ENCODE measurements at places on chromosomes 3 and 15. TPM values are rescaled to one million over a fixed set of nuclear protein-coding genes. Genes with fewer than 3 reads are reported as not detected.
A peak's percentile ranks its signal among the peaks of the same experiment; 100 is the strongest.

TMEM212 gene
- not detected for total RNA-seq

COLQ gene
- total RNA-seq = 1.1 TPM

DNA sequence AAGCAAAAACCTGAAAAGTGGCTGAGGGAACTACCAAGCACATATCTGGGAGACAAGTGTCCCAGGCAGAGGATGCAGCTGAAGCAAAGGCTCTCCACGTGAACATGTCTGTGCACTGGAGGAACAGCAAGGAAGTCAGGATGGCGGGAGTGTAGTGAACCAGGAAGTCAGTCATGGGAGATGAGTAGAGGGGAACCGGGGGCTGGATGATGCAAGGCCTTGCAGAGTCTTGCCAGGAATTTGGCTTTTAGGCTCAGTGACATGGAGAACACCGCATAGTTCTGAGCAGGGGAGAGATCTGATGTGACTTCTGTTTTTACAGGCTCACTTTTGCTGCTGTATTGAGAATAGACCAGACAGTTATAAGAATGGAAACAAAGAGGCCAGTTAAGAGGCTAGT is 19.0 kb downstream of the C2CD4A start:
- peaks cover 10% of the 10 kb centered on the region for H3K4me1 ChIP-seq
- H3K27ac ChIP-seq = no peak overlapping the region
- no peak for DNase-seq
- H3K4me3 ChIP-seq = no peak overlapping the region
- no peaks in the 10 kb centered on the region for H3K27me3 ChIP-seq

GRCh38 chr3:170598091-170598502 is 12.2 kb upstream of the SLC7A14 start:
- DNase-seq = no peak
- no peak overlapping the region for H3K27ac ChIP-seq

- H3K4me1 ChIP-seq = no peaks in the 10 kb centered on the region
- H3K27me3 ChIP-seq = no peaks in the 10 kb centered on the region
- no peaks in the 10 kb centered on the region for H3K36me3 ChIP-seq
- no peak for DNase-seq
- no peak overlapping the region for H3K4me3 ChIP-seq
Observed at GRCh38 chr3:192253138-192253887, 474.0 kb downstream of the FGF12 start.

- no peak overlapping the region for H3K4me3 ChIP-seq
- no peak for DNase-seq
- H3K27ac ChIP-seq = no peak overlapping the region
- no peaks in the 10 kb centered on the region for H3K4me1 ChIP-seq
- H3K36me3 ChIP-seq = no peaks in the 10 kb centered on the region
Observed at GRCh38 chr3:55965776-55966175, 478.7 kb upstream of the WNT5A start.

- H3K27me3 ChIP-seq = no peaks in the 10 kb centered on the region
- DNase-seq = no peak
- H3K4me1 ChIP-seq = no peaks in the 10 kb centered on the region
- no peak overlapping the region for H3K4me3 ChIP-seq
- H3K27ac ChIP-seq = no peak overlapping the region
- no peaks in the 10 kb centered on the region for H3K36me3 ChIP-seq
Observed at GRCh38 chr3:61733876-61734275, 172.5 kb downstream of the PTPRG start.

DNA sequence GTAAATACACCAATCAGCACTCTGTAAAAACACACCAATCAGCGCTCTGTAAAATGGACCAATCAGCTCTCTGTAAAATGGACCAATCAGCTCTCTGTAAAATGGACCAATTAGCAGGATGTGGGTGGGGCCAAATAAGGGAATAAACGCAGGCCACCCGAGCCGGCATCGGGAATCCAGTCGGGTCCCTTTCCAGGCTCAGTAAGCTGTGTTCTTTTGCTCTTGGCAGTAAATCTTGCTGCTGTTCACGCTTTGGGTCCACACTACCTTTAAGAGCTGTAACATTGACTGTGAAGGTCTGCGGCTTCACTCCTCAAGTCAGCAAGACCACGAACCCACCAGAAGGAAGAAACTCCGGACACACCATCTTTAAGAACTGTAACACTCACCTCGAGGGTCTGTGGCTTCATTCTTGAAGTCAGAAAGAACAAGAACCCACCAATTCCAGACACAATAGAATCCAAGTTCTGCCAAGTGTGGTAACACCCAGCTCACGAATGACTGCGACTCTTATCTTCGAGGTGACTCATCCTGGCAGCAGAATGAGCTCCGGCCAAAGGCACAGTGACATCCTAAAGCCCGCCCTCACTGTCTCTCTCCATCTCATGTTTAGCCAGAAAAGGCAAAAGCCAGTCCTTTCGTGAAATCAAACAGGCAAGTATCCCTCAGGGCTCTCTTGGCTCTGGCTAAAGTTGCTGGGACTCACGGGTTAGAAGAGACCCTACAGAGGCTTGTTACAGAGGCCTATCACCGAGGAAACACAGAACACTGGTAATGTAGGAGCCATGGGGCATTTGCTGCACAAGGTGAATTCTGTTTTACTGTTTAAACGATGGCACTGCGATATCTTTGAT is 155.2 kb downstream of the FAM43A start:
- no peaks in the 10 kb centered on the region for H3K4me1 ChIP-seq
- peak; percentile 68 for DNase-seq
- H3K36me3 ChIP-seq = no peaks in the 10 kb centered on the region
- H3K27me3 ChIP-seq = no peaks in the 10 kb centered on the region
- no peak overlapping the region for H3K27ac ChIP-seq

GRCh38 chr3:81249540-81250029 is 511.9 kb downstream of the GBE1 start:
- DNase-seq = peak; percentile 72
- H3K4me1 ChIP-seq = peaks cover 25% of the 10 kb centered on the region
- no peaks in the 10 kb centered on the region for H3K27me3 ChIP-seq
- H3K36me3 ChIP-seq = no peaks in the 10 kb centered on the region
- no peak overlapping the region for H3K27ac ChIP-seq

VGLL3 gene
- 213 TPM for total RNA-seq

IL12A gene
- total RNA-seq = 2.8 TPM

KNG1 gene
- total RNA-seq = not detected

FHIT gene
- total RNA-seq = 0.22 TPM

DNA sequence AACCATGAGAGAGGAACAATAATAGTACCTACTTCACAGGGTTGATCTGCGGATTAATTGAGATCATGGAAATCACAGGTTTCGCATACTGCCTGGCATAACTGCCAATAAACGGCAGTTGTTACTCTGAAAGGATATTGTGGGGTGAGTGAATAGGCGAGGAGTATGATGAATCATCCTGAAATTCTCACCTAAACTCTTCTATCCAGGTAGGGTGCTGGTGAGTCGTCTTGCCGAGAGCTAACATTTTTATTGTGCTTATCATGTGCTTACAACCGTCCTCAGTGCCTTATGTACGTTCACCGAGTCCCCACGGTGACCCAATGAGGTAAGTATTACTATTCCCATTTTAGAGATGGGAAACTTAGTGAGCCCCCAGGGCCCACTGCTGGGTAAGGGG is 52.4 kb upstream of the SRGAP3 start:
- DNase-seq = no peak
- no peaks in the 10 kb centered on the region for H3K27me3 ChIP-seq
- H3K4me1 ChIP-seq = peaks cover 8% of the 10 kb centered on the region
- H3K27ac ChIP-seq = no peak overlapping the region
- H3K36me3 ChIP-seq = no peaks in the 10 kb centered on the region

GRCh38 chr3:186137051-186137685 is 28.3 kb upstream of the ETV5 start:
- no peak for DNase-seq
- H3K4me1 ChIP-seq = no peaks in the 10 kb centered on the region
- peaks cover 33% of the 10 kb centered on the region for H3K27me3 ChIP-seq
- H3K4me3 ChIP-seq = no peak overlapping the region
- no peak overlapping the region for H3K27ac ChIP-seq

CACNA2D3 gene
- under 0.01 TPM for total RNA-seq

- H3K4me1 ChIP-seq = peaks cover 9% of the 10 kb centered on the region
- peaks cover 49% of the 10 kb centered on the region for H3K36me3 ChIP-seq
- H3K27ac ChIP-seq = no peak overlapping the region
- no peaks in the 10 kb centered on the region for H3K27me3 ChIP-seq
Observed at GRCh38 chr3:31622636-31623288, 90.0 kb downstream of the STT3B start.

GNAT1 gene
- total RNA-seq = not detected

GRCh38 chr15:99438224-99438585 is 127.6 kb upstream of the MEF2A start:
- no peaks in the 10 kb centered on the region for H3K27me3 ChIP-seq
- DNase-seq = no peak
- no peaks in the 10 kb centered on the region for H3K36me3 ChIP-seq
- H3K4me3 ChIP-seq = no peak overlapping the region

OIP5 gene
- 7.3 TPM for total RNA-seq

DNA sequence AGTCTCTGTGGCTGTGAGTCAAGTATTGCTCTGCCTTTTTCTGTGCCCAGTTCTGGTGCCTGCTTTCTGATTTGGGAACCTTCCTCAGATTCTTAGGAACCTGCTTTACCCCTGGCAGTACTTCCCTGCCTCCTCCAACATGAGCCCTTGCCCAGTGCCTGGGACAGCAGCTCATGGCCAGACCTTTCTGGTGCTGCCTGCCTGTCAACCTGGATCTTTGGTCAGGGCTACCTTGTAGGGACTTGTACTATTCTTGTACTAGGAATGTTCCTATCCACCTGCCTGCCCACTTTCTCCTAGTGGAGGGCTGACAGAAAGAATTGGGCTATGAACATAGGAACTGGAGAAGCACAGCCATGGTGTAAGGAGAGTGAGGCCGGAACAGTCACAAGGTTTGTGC is 28.8 kb upstream of the EPHB1 start:
- H3K27me3 ChIP-seq = no peaks in the 10 kb centered on the region
- DNase-seq = no peak
- no peak overlapping the region for H3K27ac ChIP-seq
- H3K4me3 ChIP-seq = no peak overlapping the region

- H3K27me3 ChIP-seq = no peaks in the 10 kb centered on the region
- no peaks in the 10 kb centered on the region for H3K36me3 ChIP-seq
- no peak for DNase-seq
- H3K27ac ChIP-seq = no peak overlapping the region
Observed at GRCh38 chr3:37200141-37200540, 25.8 kb upstream of the LRRFIP2 start.

- no peak overlapping the region for H3K27ac ChIP-seq
- DNase-seq = no peak
- peaks cover 5% of the 10 kb centered on the region for H3K27me3 ChIP-seq
- H3K4me1 ChIP-seq = no peaks in the 10 kb centered on the region
- H3K36me3 ChIP-seq = no peaks in the 10 kb centered on the region
Observed at GRCh38 chr3:114242947-114243346, 5.6 kb upstream of the ZNF80 start.

MBNL1 gene
- total RNA-seq = 251 TPM

DNA sequence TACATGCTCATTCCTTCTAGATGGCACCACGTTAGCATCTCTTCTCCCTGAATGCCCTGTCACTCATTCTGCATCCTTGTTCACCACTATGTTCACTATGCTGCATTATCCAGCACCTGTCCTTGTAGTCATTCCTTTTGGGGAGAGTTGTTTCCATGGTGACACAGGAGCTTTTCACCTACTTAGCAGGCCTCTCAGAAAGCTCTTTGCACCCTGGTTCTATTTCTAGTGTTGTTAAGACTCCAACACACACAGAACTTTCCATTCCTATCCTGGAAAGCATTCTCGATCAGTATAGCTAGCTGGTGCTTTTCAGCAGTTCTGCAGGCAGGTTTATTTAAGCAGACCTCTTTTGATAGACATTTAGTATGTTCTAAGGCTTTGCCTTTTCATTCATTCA is 6.7 kb upstream of the RPL14 start:
- no peaks in the 10 kb centered on the region for H3K36me3 ChIP-seq
- peaks cover 4% of the 10 kb centered on the region for H3K4me1 ChIP-seq
- DNase-seq = no peak
- no peak overlapping the region for H3K27ac ChIP-seq
- H3K4me3 ChIP-seq = no peak overlapping the region

GRCh38 chr3:14405360-14406238 is 3.2 kb downstream of the SLC6A6 start:
- no peaks in the 10 kb centered on the region for H3K36me3 ChIP-seq
- no peak overlapping the region for H3K4me3 ChIP-seq
- peak; percentile 38 for DNase-seq
- H3K4me1 ChIP-seq = peaks cover 17% of the 10 kb centered on the region

PLEKHO2 gene
- 35.3 TPM for total RNA-seq

All from GM23248 (cell line).